ENCODE measurements at places on chromosomes 1 and 21. TPM values are rescaled to one million over a fixed set of nuclear protein-coding genes. Genes with fewer than 3 reads are reported as not detected.

EXTL2 gene
- 11.6 TPM for total RNA-seq

TTC24 gene
- 6.4 TPM for total RNA-seq

HMCN1 gene
- total RNA-seq: 0.03 TPM

FCAMR gene
- total RNA-seq: not detected

CRTC2 gene
- 59.7 TPM for total RNA-seq

COL6A1 gene
- total RNA-seq: 1.3 TPM

SEMA4A gene
- 52.1 TPM for total RNA-seq

PTPN7 gene
- total RNA-seq: 99.8 TPM

FALEC gene
- not detected for total RNA-seq

NUAK2 gene
- total RNA-seq: 3.0 TPM

LCE3D gene
- not detected for total RNA-seq

FOXJ3 gene
- 36.8 TPM for total RNA-seq

ATP6V1G3 gene
- not detected for total RNA-seq

OR10J4 gene
- total RNA-seq: not detected

IVL gene
- total RNA-seq: 12.1 TPM

ZNF648 gene
- total RNA-seq: not detected

RAP1GAP gene
- 0.05 TPM for total RNA-seq

OR14I1 gene
- total RNA-seq: 1.1 TPM

FAAH gene
- 0.72 TPM for total RNA-seq

SYTL1 gene
- 38.6 TPM for total RNA-seq

CAPN9 gene
- not detected for total RNA-seq

TACSTD2 gene
- total RNA-seq: 5.1 TPM

ST3GAL3 gene
- 19.3 TPM for total RNA-seq

GPR37L1 gene
- not detected for total RNA-seq

GPA33 gene
- 0.21 TPM for total RNA-seq

FMO5 gene
- total RNA-seq: 0.10 TPM

ZNF683 gene
- not detected for total RNA-seq

RGS18 gene
- total RNA-seq: not detected

TCP10L gene
- not detected for total RNA-seq

All from GM12878 (cell line).